ENCODE measurements at places on chromosomes 11 and 22. TPM values are rescaled to one million over a fixed set of nuclear protein-coding genes. Genes with fewer than 3 reads are reported as not detected.

PYGM gene
- 3.1 TPM for total RNA-seq

OR4A16 gene
- not detected for total RNA-seq

CDHR5 gene
- total RNA-seq: not detected

C11orf97 gene
- total RNA-seq: not detected

KCNJ11 gene
- total RNA-seq: not detected

IGLL1 gene
- total RNA-seq: not detected

STX3 gene
- 11.2 TPM for total RNA-seq

SLC37A2 gene
- total RNA-seq: 0.18 TPM

CNGA4 gene
- 0.09 TPM for total RNA-seq

APLP2 gene
- total RNA-seq: 507 TPM

MMP27 gene
- total RNA-seq: not detected
